Smooth muscle cell of the pulmonary artery (primary cell): ENCODE measurements at places on chromosomes 11 and 22. TPM values are rescaled to one million over a fixed set of nuclear protein-coding genes. Genes with fewer than 3 reads are reported as not detected.

Gene KDELR3
- 134 and 166 TPM in 2 replicates for total RNA-seq

Gene MPPED1
- not detected in 2 replicates for total RNA-seq

Gene PKDREJ
- total RNA-seq = under 0.01 and 0.03 TPM in 2 replicates

Gene SLC22A6
- not detected in 2 replicates for total RNA-seq

Gene MMP1
- total RNA-seq = 746 and 915 TPM in 2 replicates

Gene RIMBP3B
- 0.20 and 0.23 TPM in 2 replicates for total RNA-seq

Gene HOATZ
- not detected in 2 replicates for total RNA-seq

Gene FREY1
- total RNA-seq = 1.5 and 1.6 TPM in 2 replicates

Gene PANX1
- total RNA-seq = 69.0 and 69.3 TPM in 2 replicates

Gene IRAG1
- 40.8 and 69.0 TPM in 2 replicates for total RNA-seq

Gene NFAM1
- total RNA-seq = 0.07 TPM in 2 replicates

Gene SSH3
- 13.4 and 16.8 TPM in 2 replicates for total RNA-seq

Gene SCARF2
- total RNA-seq = 41.4 and 64.6 TPM in 2 replicates

Gene NXPE2
- 0.07 TPM in 2 replicates for total RNA-seq

Gene MORC2
- 27.2 and 31.8 TPM in 2 replicates for total RNA-seq

Gene CEND1
- total RNA-seq = 0.20 and 0.56 TPM in 2 replicates

Gene CCDC116
- 0.20 and 0.26 TPM in 2 replicates for total RNA-seq

Gene MGAT3
- 1.3 and 4.2 TPM in 2 replicates for total RNA-seq

Gene NAALADL1
- 22.0 and 26.3 TPM in 2 replicates for total RNA-seq

Gene ANO3
- total RNA-seq = 4.5 and 7.7 TPM in 2 replicates

Gene ALDH3B2
- total RNA-seq = not detected in 2 replicates

Gene CHRM1
- not detected in 2 replicates for total RNA-seq

Gene RBFOX2
- total RNA-seq = 160 and 202 TPM in 2 replicates

Gene CTNND1
- total RNA-seq = 141 and 145 TPM in 2 replicates

Gene ALDH3B1
- total RNA-seq = 25.6 and 27.6 TPM in 2 replicates

Gene DDX10
- total RNA-seq = 17.9 and 27.1 TPM in 2 replicates

Gene ROBO4
- total RNA-seq = 0.36 and 1.2 TPM in 2 replicates

Gene ACTN3
- 0.07 TPM in 1 of 2 replicates, not detected in the other for total RNA-seq

Gene SULT4A1
- 0.20 and 0.26 TPM in 2 replicates for total RNA-seq

Gene YAP1
- 203 and 218 TPM in 2 replicates for total RNA-seq

Gene PTGDR2
- 0.07 and 0.33 TPM in 2 replicates for total RNA-seq

Gene PAMR1
- 74.1 and 303 TPM in 2 replicates for total RNA-seq

Gene IFTAP
- total RNA-seq = 18.5 and 23.7 TPM in 2 replicates

Gene OOSP4A
- total RNA-seq = not detected in 2 replicates

Gene APOL6
- total RNA-seq = 9.4 and 34.6 TPM in 2 replicates

Gene RPS25
- total RNA-seq = 196 and 318 TPM in 2 replicates

Gene OMP
- 0.43 and 0.98 TPM in 2 replicates for total RNA-seq

Gene BRSK2
- total RNA-seq = 0.46 and 1.1 TPM in 2 replicates

Gene STK33
- 0.65 and 2.4 TPM in 2 replicates for total RNA-seq

Gene DSCAML1
- not detected in 2 replicates for total RNA-seq

Gene YPEL4
- total RNA-seq = 1.2 and 1.8 TPM in 2 replicates

Gene C1QTNF4
- total RNA-seq = 0.07 and 0.17 TPM in 2 replicates

Gene FJX1
- 28.5 and 52.1 TPM in 2 replicates for total RNA-seq

Gene TRIM5
- 28.7 and 41.6 TPM in 2 replicates for total RNA-seq

Gene PACSIN3
- 18.2 and 25.2 TPM in 2 replicates for total RNA-seq

Gene OR51I1
- not detected in 2 replicates for total RNA-seq

Gene MAML2
- 13.1 and 20.9 TPM in 2 replicates for total RNA-seq

Gene TUB
- total RNA-seq = 8.2 and 16.4 TPM in 2 replicates

Gene NTM
- 64.2 and 65.2 TPM in 2 replicates for total RNA-seq

Gene MYOD1
- total RNA-seq = not detected in 2 replicates

Gene TMPRSS5
- total RNA-seq = 0.07 TPM in 2 replicates

Gene OR4D5
- total RNA-seq = not detected in 2 replicates

Gene TYR
- not detected in 2 replicates for total RNA-seq

Gene TMEM109
- 43.2 and 44.7 TPM in 2 replicates for total RNA-seq

Gene BRD1
- 24.2 and 31.2 TPM in 2 replicates for total RNA-seq

Gene KCNK7
- 0.07 and 0.10 TPM in 2 replicates for total RNA-seq

Gene EFCAB6
- 1.6 and 2.2 TPM in 2 replicates for total RNA-seq
